ENCODE measurements at places on chromosomes 6 and 20.

- DNase-seq = no peak
These were observed 7.9 kb upstream of the HLA-E start for GRCh38 chr6:30481211-30481964.

DNA sequence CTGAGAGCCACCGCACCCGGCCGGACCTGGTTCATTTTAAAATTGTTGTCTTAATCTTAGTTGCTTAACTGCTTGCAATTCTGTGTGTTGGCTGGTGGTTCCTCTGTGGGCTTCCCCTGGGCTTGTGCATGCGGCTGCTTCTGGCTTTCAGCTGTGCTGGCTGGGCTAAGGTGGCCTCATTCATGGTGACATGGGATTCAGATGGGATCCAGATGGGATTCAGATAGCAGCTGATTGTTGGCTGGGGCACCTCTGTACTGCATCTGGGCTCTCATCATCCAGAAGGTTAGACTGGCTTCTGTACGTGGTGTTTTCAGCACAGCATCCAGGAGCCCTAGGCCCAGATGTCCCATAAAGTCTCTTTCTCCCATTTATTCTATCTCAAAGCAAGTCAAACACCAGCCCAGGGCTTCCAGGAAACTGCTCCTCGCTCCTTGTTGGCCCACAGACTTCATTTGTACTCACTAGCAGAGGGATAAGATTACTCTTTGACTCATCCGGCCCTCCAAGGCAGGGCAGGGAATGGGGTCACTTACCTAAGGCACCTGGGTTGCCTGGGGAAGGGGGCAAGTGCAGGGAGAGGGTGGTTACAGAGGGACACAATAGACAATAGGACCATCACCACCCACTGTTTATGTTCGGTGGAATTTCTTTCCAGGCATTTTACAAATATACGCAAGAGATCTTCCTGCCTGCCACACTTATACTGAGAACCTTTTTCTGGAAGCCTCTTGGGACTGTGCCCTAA, 10.2 kb upstream of the PEDS1 start:
- DNase-seq = no peak

- DNase-seq = no peak
These were observed 104.6 kb downstream of the POPDC3 start for GRCh38 chr6:105075210-105075609.

DNA sequence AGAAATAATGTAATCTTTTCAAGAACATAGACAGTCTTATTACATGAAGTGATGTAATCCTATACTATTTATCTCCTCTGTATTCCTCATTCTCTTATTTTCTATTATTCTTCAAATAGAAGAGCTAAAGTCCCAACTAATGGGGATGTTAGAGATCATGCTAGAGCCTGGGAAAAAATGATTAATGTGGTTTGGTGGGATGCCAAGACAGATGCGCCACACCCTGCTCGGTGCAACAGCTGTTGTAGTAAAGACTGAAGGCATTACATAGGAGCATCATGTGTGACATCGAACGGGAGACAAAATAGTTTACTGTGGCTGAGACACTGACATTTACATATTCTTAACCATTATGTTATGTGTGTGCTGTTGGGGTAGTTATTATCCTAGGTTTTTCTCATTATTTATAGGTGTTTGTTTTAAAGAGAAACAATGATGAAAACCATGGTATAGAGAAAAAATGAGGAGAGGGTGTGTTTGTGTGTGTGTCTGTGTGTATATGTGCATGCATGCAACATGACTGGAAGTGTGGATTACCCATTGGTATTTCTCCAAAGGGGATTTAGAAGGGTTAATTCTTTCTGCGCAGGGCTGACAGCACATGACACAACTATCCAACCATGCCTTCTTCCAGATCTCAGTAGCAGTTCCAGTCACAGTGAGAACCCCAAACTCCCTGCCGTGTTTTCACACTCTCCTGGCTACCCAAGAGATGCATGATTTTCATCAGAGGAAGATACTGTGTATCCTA, 155.3 kb downstream of the EYA4 start:
- no peak for DNase-seq

- DNase-seq = no peak
These were observed 34.3 kb downstream of the PHF20 start for GRCh38 chr20:35806075-35806474.

- DNase-seq = no peak
These were observed 69.8 kb downstream of the SNAP25 start for GRCh38 chr20:10288421-10288820.

GRCh38 chr20:36777576-36777975, 4.0 kb upstream of the DSN1 start:
- no peak for DNase-seq

DNA sequence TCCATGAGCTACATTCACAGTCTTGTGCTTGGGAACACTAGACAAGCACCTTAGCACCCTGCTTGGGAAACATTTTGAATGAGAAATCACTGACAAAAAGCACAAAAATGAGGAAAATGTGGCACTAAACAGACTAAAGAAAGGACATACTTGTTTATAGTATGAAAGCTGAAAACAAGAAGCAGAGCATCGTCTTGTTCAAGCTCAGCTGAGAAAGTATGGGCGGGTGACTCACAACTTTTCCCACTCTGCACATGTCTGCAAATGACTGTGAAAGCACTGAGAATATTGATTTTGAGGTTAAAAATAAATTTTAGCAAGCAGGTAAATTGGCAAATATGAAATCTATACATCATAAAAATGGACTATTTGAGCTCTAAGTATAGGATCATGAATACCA, 725.3 kb downstream of the COL12A1 start:
- DNase-seq = no peak

DNA sequence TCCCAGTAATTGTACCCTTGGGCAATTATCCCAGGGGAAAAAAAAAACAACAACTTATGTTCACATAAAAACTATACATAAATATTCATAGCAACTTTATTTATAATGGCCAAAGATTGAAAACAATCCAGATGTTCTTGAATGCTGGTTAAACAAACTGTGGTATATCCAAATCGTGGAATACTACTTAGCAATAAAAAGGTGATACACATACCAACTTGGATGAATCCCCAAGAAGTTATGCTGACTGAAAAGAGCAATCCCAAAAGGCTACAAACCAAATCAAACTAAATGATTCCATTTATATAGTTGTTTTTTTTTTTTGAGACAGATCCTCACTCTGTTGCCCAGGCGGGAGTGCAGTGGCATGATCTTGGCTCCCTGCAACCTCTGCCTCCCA, 129.7 kb downstream of the QRSL1 start:
- no peak for DNase-seq

GRCh38 chr6:169991031-169991390, 239.6 kb downstream of the ERMARD start:
- no peak for DNase-seq

DNA sequence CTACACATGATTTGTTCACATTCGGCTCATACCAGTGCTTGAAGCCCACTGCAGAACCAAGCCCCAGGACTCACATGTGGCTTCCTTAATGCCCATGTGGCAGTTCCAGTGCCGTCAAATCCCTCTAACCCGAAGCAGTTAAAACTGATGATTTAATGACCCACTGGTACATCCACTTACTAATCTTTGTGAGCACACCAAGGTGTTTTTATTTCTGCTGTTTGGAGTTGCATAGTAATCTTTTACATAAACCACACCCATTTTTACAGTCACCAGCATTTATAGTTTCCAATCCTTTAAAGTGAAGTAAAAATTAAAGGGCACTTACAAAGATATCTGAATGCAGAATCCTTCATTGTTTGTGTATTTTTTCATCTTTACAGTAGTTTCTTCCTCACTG, 232.0 kb downstream of the ANKRD60 start:
- DNase-seq = no peak

DNA sequence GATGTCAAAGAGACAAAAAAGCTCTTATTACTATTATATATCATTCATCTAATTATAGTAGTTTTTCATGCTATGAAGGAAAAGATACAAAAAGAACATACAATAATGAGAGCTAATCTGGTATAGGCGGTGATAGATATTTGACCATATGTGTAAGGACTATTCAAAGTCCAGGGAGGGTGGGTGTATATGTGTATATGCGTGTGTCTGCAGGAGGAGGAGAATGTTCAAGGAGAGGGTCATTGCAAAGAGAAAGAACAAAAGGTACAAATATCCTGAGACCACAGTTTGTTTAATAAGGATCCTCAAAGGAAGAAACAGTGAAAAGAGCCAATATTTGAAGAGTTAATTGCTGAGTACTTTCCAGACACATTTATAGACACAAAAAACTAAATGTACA, 1288.6 kb upstream of the CITED2 start:
- DNase-seq = no peak

GRCh38 chr6:109434456-109434855, 6.0 kb downstream of the PPIL6 start:
- DNase-seq = no peak

GRCh38 chr6:108796875-108797274, 51.3 kb upstream of the ARMC2 start:
- DNase-seq = no peak

- no peak for DNase-seq
These were observed 43.4 kb upstream of the ATXN1 start for GRCh38 chr6:16804546-16805242.

- no peak for DNase-seq
These were observed 47.8 kb upstream of the TAGAP start for GRCh38 chr6:159092631-159093030.

DNA sequence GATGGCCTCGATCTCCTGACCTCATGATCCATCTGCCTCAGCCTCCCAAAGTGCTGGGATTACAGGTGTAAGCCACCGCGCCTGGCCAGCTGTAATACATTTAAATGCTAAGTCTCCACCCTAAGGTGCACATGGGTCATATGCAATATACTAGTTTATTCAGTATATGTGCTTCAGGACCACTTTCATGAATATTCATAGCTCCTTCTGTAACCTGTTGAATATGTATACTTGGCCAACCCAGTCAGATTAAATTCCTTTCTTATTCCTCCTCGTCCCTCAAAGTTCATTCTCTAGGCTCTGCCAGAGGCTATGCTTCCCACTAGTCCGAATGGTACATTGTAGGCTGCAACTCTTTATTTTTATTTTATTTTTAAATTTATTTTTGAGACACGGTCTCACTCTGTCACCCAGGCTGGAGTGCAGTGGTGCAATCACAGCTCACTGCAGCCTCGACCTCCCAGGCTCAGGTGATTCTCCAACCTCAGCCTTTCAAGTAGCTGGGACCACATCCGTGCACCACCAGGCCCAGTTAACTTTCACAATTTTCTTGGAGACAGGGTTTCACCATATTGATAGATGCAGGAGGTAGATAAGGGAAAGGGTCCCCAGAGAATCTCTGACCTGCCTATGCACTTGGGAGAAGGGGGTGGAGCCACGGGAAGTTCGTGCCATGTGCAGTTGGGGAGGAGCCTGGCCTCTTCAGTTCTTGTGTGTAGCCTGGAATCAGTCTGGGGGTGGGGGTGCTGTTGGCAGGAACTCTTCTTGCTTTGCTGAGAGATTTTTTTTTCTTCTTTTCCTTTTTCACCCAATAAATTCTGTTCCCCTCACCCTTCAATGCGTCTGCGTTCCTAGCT, 41.3 kb upstream of the DDR1 start:
- no peak for DNase-seq

- no peak for DNase-seq
These were observed 695 bp downstream of the ARHGAP18 start for GRCh38 chr6:129709196-129709768.

DNA sequence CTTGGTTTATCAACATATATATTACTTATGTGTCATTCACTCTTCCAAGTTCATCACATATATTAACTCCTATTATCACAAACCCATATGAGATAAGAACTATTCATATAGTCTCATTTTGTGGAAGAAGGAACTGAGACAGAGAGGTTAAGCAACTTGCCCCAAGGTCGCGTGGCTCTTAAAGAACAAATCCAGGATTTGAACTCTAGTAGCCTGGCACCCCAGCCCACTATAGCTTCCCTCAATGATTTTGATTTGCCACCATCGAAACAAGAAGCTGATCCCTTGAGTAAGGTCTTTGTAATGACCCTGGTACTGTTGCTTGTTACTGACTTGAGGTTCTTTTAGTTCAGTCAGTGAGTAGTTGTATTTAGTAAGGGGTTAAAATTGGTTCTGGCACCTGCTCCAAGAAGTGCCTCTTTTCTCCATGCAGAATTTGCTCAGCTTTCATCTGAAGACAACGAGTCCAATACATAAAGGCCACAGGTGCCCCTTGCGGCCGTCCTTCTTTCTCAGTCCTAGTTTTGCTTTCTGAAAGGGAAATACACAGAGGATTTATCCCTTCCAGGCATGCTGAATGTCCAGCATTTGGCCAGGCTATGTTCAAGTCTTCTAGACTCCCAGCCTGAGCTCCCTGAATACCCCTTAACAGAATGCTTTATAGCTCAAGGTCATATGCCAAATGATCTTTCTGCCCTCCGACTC, 253.0 kb downstream of the TBC1D7 start:
- DNase-seq = no peak
